ENCODE measurements at places on chromosomes 2 and 18. TPM values are rescaled to one million over a fixed set of nuclear protein-coding genes. Genes with fewer than 3 reads are reported as not detected.

REG3G gene
- total RNA-seq: not detected

NFATC1 gene
- total RNA-seq: 6.9 TPM

FZD7 gene
- total RNA-seq: 23.6 TPM

LDLRAD4 gene
- 0.36 TPM for total RNA-seq

MATN3 gene
- total RNA-seq: 0.15 TPM

MAPRE3 gene
- 4.8 TPM for total RNA-seq

Data from MG63 (cell line).